ENCODE measurements at places on chromosomes 4 and X.

DNA sequence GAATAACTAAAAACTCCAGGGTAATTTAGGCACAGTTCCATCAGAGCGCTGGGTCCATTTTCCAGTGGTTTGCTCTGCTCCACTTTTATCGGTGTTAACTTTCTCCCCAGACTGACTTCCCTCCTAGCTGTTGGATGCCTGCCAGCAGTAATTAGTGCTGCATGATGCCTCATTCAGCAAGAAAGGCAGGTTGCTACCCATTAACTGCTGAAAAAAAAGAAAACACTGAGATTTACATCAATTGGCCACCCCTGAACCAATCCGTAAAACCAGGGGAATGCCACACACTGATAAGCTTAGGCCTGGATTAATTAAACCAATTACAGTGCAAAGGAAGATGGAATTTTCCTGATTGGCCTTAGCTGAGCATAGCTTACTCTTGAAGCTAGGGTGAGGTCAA lies 182.4 kb upstream of the CXXC4 start:
- no peak for DNase-seq

- DNase-seq: peak; percentile 52
Observed at GRCh38 chrX:87900320-87900908, 382.8 kb downstream of the KLHL4 start.

- DNase-seq: no peak
Observed at GRCh38 chr4:111930659-111931058, 214.6 kb upstream of the FAM241A start.

GRCh38 chrX:93428497-93428896 lies 244.9 kb downstream of the NAP1L3 start:
- no peak for DNase-seq

GRCh38 chr4:150242820-150243458 lies 164.7 kb downstream of the DCLK2 start:
- DNase-seq: no peak

DNA sequence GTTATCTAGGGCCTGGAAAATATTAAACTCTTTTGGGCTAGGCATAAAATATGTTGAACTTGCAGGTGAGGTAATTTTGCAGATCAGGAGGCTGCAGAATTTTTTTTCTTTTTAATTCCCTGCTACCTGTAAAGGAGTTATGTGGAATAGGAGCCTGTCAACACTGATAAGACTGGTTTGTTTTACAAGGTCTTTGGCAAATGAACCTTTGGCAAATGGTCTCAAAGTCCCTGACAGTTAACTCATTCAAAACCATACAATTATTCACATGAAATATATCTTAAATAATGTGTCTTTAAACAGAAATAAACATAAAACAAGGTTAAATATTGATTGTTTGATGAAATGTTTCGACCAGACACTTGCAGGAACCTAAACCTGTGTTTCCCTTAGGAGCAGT lies 340.2 kb downstream of the GASK1B start:
- no peak for DNase-seq

DNA sequence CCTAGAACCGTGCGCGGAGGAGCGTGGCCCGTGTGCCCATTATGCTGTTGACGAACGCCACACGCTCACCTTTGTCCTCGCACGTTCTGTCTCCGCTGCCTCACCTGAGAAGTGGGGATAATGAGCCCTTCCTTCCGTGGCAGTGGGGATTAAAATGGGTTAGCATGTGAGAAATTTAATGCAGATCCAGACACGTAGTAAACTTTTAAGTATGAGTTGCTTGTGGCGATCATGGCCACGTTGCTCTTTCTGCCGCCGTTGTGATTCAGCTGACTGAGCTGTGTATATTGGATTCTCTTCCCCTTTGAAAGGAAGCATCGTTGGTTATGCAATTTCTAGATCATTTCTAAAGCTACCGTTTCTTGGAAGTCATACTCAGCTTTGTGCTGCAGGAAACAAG lies 16.5 kb downstream of the TBC1D14 start:
- no peak for DNase-seq

GRCh38 chr4:9931146-9931545 lies 90.2 kb downstream of the SLC2A9 start:
- no peak for DNase-seq

GRCh38 chr4:183940864-183941263 lies 35.8 kb downstream of the STOX2 start:
- no peak for DNase-seq

- no peak for DNase-seq
Observed at GRCh38 chr4:80070880-80071603, 2.0 kb downstream of the ANTXR2 start.

- DNase-seq: no peak
Observed at GRCh38 chr4:40412866-40413795, 78.0 kb downstream of the CHRNA9 start.

DNA sequence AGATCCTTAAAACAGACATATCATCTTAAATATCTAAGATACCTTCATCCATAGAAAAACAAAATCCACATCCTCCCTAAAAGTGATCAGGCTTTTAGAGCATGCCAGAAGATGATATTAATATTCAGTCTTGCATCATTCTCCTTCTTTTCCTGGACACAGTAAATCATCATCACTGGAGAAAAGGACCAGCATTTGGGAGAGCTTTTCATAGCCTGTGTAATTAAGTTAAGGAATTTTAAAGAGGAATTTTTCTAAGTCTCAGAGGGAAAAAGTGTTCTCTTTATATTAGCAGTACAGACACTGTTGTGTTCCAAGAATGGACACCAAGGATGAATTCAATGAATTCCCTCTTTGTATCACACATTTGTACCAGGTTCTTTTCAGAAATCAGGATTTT lies 696 bp downstream of the SCRG1 start:
- no peak for DNase-seq

DNA sequence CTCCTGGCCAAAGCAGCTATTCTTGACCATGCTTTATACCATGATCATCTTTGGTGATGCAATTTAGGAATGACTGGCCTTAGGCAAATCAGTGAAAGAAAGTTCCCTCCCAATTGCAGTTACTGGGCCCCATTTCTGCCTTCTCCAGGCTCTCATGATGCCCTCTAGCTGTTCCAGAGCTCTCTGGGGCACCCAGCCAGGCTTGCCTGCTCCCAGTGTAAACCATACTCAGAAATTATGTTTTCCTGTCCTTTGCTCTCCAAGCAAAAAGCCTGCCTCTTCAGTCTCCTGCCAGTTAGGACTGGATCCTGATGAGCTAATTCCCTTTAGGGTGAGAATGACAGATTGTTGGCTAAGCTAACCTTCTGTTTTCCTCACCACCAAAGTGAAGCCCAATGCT lies 85.3 kb upstream of the RBPJ start:
- no peak for DNase-seq

GRCh38 chr4:5823542-5824211 lies 69.2 kb downstream of the CRMP1 start:
- DNase-seq: no peak

DNA sequence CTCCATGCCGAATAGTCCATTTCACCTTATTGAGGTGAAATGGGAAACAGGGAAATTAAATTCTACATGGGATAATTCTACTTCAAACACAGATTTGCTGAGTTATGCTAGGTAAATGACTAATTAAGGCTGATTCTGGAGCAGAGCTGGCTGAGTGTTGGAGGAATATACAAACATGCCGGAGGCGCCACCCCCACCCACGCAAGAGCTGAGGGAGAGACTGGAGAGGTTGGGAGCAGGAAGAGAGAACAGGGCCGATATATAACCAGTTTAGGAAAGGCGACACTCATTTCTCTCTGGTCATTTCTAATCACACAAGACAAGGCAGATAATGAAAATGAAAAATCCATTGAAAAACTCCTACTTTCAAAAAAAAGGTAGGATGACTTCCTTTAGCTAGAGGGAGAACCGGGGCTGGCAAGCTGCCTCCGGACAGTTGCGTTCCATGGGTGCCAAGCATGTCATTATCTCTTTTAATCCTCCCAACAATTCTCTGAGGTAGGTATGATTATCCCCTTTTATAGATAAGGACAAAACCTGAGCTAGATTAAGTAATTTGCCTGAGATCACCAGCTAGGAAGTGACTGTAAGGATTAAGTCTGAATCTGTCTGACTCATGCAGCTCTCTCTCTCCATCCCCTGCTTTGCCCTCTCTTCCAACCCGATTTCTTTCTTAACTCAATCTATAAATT lies 27.6 kb upstream of the CFAP299 start:
- no peak for DNase-seq

DNA sequence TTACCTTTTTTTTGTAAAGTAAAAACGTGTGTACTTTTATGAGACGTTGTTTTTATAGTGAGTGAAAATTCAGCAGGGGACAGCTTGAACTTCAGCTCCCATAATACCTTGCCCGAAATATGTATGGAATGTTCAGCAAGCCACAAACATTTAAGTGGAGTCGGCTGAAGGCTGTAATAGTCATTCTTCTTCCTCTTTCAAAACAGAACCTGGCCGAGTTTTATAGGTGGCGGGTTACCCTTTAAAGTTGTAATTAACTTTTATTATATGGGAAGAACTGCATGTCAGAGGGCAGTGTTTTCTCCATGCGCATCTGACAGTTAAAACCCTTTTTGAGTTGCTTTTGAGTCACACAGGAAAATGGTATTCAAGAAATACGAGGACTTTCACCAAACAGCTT lies 50.7 kb downstream of the CLDN34 start:
- no peak for DNase-seq

- no peak for DNase-seq
Observed at GRCh38 chr4:186746581-186746980, 22.9 kb upstream of the FAT1 start.

- no peak for DNase-seq
Observed at GRCh38 chrX:150088766-150089518, 150.7 kb upstream of the EOLA2 start.

DNA sequence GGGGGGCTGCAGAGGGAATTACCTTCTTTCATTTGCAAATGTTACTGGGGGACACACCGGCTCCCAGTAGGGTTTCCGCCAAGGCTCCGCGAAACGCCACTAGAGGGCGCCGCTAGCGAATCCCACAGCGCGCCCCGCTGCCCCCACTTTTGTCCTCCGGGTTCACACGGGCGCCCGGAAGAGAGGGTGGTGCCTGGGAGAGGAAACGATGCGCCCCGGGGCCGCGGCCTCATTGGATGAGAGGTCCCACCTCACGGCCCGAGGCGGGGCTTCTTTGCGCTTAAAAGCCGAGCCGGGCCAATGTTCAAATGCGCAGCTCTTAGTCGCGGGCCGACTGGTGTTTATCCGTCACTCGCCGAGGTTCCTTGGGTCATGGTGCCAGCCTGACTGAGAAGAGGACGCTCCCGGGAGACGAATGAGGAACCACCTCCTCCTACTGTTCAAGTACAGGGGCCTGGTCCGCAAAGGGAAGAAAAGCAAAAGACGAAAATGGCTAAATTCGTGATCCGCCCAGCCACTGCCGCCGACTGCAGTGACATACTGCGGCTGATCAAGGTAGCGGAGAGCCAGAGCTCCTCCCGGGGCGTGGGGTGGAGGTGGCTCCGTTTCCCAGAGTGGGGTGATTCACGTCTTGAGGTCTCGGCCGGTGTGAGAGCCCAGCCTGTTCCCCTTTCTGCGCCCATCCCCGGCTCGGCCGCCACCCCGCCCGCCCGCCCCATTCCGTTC lies at the start of gene SAT1:
SAT1 (plus strand) TSS at position 311 of the 726 bp plus-strand sequence; CDS start at position 490, 179 bp downstream.
- DNase-seq: peak; percentile 90

GRCh38 chr4:184907216-184907615 lies 81.4 kb upstream of the ACSL1 start:
- DNase-seq: no peak

- no peak for DNase-seq
Observed at GRCh38 chr4:96205143-96205936, 365.4 kb downstream of the PDHA2 start.

Data from CD8-positive, alpha-beta T cell (primary cell).